ENCODE measurements at places on chromosomes 7 and 10.

DNA sequence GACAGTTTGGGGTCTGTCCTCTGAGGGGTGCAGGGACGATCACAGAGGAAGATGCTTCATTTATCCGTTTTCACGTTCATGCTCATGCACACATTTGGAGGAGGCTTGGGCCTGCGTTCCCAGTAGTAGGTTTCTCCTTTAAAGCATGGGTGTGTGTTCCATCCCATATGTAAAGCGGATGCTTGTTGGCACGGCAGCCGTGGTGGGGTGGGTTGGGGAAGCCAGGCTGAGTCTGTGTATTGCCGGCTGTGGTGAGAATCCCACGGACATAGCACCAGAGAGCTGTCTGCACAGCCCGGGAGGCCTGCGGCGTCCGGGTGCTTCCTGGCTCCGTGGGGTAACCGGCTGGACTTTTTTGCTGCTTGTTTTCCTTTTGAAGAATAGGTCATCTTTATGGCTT, 440 bp downstream of the JAKMIP3 start:
- no peak for DNase-seq

- no peak for DNase-seq
These were observed 204.9 kb upstream of the SP8 start for GRCh38 chr7:20991544-20991943.

DNA sequence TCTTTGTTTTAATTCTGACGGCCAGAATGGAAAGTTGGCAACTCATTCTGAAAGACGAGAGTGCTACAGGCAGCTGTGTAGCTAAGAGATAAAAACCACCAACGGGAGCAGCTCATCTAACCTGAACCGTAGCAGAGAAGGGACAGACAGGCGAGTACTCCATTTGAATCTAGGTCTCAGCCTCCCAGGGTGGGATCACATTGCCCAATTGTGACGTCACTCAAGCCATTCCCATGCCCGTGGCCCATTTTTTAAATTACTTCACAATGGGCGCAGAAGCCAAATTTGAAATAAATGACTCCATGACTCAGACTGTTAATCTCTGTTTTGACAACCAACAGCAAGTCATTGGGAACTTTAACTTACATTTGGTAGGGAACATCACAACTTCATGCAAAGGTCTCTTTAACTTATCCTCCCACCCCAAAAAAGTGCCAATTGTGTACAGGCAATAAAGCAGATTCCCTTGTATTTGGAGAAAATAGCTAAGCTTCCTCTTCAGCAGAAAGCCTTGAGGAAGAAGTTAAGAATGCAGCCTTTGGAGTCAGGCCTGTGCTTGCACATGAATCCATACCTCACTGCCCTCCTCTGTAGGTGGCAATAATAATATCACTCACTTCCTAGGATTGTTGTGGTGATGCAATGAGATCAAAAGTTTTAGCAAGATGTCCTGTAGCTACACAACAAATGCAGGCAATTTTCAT, 93.2 kb upstream of the KIF5B start:
- DNase-seq: peak; percentile 80

DNA sequence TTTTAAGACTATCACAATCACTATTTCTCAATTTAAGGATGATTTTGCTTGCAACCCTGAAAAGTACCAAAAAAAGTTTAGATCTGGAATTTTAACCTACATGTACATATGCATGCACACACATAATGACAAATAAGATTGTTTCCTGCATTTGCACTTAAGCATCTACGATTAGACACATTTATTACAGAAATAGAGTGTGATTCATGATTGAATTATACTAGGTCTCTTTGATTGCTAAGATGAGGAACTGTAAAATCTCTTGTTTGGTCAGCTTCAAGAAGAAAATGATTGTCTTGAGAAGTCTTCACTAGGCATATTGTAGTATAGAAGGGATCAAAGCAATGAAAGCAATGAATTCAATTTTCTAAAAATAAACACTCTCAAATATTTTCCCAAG, 185.9 kb upstream of the AGR3 start:
- no peak for DNase-seq

- peak; percentile 80 for DNase-seq
These were observed 29.4 kb upstream of the TNRC18 start for GRCh38 chr7:5452937-5453540.

- DNase-seq: peak; percentile 33
These were observed 287.5 kb upstream of the PODXL start for GRCh38 chr7:131843898-131844331.

- DNase-seq: no peak
These were observed 22.0 kb downstream of the CYTH3 start for GRCh38 chr7:6250364-6250833.
